ENCODE measurements at places on chromosomes 7 and 10. TPM values are rescaled to one million over a fixed set of nuclear protein-coding genes. Genes with fewer than 3 reads are reported as not detected.

DNA sequence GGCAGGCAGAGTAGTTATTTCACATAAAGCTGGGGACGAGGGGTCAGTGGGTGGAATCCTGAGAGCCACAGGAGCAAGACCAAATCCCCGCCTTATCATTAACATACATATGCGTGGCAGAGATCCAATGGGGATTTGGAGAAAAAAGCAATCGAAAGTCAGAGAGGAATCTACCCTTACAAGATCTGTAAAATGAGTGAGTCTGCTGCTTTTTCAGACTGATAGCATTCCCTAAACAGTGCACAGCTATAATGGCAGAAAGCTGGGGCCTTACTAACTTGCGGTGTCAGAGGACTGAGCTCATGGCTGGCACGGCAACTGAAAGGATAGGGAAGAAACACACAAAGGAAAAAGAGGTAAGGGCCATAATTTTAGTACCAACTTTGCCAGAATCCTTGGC, 25.0 kb downstream of the GPR22 start:
- no peak for DNase-seq

DNA sequence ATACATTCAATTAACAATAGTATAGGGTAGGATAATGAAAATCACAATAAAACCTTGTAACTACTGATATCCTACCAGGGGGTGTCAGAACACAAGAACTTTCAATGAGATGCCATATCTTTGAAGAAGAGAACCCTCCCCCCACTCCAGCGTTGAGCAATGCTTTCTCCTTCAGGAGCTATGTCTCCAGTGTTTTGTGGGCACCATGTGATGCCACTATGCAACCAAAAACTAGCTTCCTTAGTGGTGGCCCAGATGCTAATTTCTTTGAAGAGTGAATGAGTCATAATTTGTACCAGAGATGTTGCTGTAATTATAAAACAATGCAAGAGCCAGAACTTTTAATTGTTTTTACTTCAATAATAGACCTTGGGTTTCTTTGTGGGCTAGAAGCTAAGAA, 76.0 kb upstream of the ADO start:
- no peak for DNase-seq

- DNase-seq = no peak
These were observed 48.6 kb downstream of the ARHGAP21 start for GRCh38 chr10:24674892-24675632.

The SPDYE1 gene
- 1.7 TPM for polyA plus RNA-seq

The MYO3A gene
- 7.5 TPM for polyA plus RNA-seq

The SEMA3D gene
- 46.1 TPM for polyA plus RNA-seq

All from renal cortex interstitium (tissue), 15 donors.